CD4-positive, alpha-beta T cell treated with Interleukin-2 at 100 ng/mL for 4 hours (primary cell): ENCODE measurements at places on chromosomes 13 and 19.

- no peak for DNase-seq
These were observed 8.5 kb upstream of the QTRT1 start for GRCh38 chr19:10692673-10693264.

DNA sequence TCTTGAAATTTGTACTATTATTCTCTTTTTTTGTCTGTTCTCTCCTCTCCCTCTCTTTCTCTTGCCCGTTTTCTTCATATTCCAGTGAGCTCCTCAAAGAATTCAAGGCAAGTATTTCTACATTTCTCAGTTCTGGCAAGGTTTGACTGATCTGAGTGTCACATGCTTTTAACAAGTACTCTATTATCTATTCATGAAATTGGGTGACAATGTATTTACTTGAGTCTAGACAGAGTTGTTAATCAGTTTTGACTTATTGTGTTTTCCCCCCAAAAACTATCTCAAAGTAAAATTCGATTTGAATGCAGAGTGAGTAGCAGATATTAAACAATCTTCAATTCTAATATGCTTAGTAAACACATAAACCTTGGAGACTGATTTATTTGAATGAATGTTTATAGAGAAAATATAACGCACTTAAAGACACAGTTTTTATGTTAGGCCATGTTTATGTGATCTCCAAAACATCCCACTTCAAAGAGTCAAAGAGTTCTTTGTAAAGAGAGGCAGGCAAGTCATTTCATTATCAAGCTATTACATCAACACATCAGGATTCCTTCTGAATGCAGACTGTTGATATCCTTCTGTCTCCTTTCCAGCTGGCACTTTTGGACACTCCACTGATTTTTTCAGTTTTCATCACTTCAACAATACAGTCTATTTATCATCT is 166.6 kb downstream of the SLITRK6 start:
- no peak for DNase-seq

GRCh38 chr13:28449826-28450773 is 44.8 kb downstream of the FLT1 start:
- no peak for DNase-seq

DNA sequence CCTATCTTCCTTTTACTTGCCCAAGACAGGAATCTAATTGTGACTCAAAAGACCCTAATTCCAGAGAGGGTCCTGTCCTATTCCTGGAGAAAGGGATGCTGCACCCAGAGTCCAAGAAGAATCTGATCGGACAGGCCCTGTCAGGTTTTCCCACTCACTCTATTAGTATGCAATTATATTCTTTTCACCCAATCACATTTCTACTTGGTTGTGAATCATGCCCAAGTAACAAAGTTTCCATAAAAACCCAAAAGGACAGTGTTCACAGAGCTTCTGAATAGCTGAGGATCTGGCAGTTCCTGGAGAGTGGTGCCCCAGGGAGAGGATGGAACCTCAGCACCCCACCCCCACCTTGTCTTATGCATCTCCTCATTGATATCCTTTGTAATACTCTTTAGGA is 135.3 kb upstream of the SLITRK5 start:
- DNase-seq, result no peak

GRCh38 chr13:51629491-51630287 is 45.4 kb downstream of the WDFY2 start:
- no peak for DNase-seq

GRCh38 chr13:44048326-44048725 is 168.6 kb downstream of the LACC1 start:
- DNase-seq, result no peak

DNA sequence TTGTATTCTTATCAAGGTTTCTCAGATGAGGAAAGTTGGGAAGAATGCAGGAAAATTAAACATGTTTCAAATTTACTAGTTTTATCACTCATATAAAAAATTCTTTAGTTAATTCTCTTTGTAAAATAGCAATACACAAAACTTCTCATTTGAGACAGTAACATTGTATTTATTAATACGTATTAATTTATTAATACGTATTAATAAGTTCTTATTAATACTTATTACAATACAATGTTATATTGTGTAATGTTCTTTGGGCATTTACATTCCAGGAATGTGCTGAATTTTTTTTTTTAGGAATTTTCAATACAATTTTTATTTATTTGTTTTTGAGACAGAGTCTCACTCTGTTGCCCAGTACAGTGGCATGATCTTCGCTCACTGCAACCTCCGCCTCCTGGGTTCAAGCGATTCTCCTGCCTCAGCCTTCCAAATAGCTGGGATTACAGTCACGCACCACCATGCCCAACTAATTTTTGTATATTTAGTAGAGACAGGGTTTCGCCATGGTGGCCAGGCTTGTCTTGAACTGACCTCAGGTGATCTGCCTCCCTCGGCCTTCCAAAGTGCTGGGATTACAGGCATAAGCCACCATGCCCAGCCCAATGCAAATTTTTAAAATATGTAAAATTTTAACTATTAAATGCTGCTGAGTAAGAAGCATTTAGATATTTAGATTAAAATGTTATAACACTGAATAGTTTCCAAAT is 31.6 kb downstream of the MBNL2 start:
- DNase-seq, result no peak

DNA sequence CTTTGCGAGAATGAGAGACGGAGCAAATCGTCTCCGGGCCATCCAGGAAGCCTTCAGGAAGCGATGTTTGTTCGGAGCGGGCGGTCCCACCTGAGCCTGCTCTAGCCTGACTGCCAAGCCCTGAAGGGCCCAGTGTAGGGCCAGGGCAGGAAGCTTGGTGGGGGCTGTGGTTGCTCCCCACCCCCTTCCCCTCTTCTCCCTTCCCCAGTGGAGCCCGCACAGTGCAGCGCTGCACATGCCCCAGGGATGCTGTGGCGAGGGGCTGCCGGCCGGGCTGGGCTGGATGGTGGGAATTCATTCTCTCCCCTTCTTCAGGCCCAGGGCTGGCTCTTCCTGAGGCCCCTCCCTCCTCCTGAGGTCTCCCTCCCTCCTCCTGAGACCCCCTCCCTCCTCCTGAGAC is 7.1 kb upstream of the GRTP1 start:
- DNase-seq, result no peak

DNA sequence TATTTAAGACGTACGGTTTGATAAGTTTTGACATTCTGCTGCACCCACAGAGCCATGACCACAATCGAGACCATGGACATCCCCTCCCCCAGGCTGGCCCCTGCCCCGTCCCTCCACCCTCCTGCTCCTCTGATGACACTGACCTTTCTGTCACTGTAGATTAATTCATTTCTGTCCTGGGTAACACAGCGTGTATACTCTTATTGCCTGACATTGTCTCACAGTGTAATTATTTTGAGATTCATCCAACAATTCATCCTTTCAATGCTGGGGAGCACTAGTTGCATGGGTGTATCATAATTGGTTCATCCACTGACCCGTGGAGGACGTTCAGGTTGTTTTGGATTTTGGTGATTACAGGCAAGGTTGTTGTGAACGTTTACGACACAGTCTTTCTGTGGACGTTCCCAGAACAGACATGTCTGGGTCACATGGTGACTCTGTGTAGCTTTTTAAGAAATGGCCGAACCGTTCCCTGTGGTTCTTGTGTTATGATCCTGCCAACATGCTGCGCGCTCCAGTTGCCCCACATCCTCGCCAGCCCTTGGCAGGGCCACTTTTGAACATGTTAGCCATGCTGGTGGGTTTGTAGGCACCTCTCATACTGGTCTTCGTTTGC is 41.9 kb downstream of the C13orf46 start:
- DNase-seq, result no peak
